ENCODE measurements at places on chromosomes 1 and 21. TPM values are rescaled to one million over a fixed set of nuclear protein-coding genes. Genes with fewer than 3 reads are reported as not detected.

GRCh38 chr1:94279038-94279437, 41.7 kb upstream of the ARHGAP29 start:
- no peak for DNase-seq

- peak; percentile 71 for DNase-seq
Observed at GRCh38 chr1:42931108-42931539, 27.5 kb downstream of the SLC2A1 start.

- DNase-seq = no peak
Observed at GRCh38 chr21:35204850-35205541, 155.9 kb upstream of the RUNX1 start.

DNA sequence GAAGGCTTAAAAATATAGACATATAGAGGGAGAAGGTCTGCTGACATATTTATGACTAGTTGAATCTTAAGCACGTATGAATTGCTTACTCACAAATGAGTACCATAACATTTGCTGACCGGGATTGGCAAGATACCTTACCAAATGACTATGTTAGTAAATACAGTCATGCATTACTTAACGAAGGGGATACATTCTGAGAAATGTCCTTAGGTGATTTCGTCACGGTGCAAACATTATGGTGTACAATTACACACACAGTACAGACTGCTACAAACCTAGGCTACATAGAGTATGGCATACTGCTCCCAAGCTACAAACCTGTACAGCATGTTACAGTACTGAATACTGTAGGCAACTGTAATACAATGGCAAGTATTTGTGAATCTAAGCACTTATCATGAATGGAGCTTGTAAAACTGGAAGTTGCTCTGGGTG, 19.4 kb upstream of the UBE2U start:
- no peak for DNase-seq

DNA sequence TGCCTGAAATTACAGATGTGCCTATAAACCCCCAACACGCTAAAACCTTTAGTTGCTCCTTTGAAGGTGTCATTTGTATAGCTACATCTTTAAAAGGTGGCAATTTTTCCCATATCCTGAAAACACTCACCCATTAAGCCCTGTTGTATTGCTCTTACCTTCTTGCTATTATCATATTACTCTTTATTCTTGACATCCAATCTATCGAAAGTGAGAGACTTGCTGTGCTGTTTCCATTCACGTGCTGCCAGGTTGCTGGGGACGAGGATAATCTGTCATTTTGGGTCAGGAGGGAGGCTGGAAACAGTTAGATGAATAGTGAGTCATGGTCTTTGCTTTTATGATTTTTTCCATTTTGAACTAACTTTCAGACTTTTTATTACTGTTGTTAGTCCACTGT, 213.0 kb upstream of the PRMT6 start:
- DNase-seq = no peak

- peak; percentile 66 for DNase-seq
Observed at GRCh38 chr1:117735045-117735992, 129.5 kb downstream of the TENT5C start.

DNA sequence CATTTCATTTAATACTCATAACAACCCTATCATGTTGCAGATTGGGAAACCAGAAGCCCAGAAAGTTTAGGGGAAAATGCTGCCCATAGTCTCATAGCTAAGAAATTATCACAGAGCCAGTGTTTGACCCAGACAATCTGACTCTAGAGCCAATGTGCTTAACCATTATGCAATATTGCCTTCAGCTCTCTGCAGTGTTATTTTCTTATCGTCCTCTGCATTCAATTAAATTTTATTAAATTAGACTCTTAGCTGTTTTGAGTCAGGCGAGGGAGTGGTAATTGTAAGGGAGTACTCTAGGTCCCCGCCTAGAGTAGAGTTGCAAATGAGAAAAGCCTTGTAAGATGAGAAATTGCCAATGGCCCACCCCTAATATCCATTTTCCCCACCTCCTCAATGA, 191.1 kb downstream of the TTLL7 start:
- DNase-seq = no peak

The CA6 gene
- 0.25 TPM for total RNA-seq

The OLFM3 gene
- not detected for total RNA-seq

- DNase-seq = no peak
Observed at GRCh38 chr21:25885880-25886279, 151.1 kb downstream of the GABPA start.

GRCh38 chr1:2795926-2796325, 5.6 kb downstream of the TTC34 start:
- no peak for DNase-seq

GRCh38 chr1:6257541-6258069, 3.3 kb downstream of the GPR153 start:
- DNase-seq = no peak

GRCh38 chr1:12620488-12620865, 2.5 kb upstream of the DHRS3 start:
- DNase-seq = peak; percentile 54

DNA sequence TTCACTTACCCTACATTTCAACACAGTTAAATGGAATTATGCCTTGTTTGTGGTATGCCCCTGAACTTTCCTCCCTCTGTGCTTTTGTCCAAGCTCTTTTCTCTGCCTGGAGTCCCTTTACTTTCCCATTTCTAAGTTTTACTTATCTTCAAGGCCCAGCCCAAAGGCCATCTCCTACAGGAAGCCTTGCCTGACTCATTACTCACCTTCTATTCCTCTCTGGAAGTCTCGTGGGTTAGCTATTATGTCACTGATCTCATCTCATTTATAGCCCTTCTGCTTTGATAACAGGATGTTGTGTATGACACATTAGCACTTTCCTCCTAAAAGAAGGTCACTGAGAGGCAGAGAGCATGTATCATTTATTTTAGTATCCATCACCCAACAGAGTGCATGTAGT, 78.8 kb upstream of the CD1D start:
- no peak for DNase-seq

DNA sequence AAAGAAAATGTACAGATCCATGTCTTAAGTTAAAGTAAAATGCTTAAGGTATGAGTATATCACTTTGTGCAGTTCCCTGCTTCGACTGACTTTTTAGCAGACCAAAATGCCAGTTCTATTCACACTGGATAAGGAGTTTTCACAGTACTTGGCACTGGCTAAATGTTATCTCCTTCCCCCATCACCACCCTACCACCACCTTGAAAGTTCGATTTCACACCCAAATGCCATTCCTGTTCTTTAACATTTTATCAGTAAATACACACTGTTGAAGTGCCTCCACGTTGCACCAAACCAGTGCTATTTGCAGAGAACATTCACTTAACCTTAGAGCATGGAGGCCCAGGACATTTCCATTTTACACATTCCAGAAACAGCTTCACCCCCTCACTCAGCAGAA, 100.0 kb downstream of the URB2 start:
- no peak for DNase-seq

- no peak for DNase-seq
Observed at GRCh38 chr1:94544706-94545490, 3.3 kb upstream of the F3 start.

The KCNC4 gene
- 8.2 TPM for total RNA-seq

- DNase-seq = no peak
Observed at GRCh38 chr1:168467452-168467851, 76.3 kb downstream of the XCL2 start.

- no peak for DNase-seq
Observed at GRCh38 chr1:228918335-228918734, 183.1 kb downstream of the RHOU start.

DNA sequence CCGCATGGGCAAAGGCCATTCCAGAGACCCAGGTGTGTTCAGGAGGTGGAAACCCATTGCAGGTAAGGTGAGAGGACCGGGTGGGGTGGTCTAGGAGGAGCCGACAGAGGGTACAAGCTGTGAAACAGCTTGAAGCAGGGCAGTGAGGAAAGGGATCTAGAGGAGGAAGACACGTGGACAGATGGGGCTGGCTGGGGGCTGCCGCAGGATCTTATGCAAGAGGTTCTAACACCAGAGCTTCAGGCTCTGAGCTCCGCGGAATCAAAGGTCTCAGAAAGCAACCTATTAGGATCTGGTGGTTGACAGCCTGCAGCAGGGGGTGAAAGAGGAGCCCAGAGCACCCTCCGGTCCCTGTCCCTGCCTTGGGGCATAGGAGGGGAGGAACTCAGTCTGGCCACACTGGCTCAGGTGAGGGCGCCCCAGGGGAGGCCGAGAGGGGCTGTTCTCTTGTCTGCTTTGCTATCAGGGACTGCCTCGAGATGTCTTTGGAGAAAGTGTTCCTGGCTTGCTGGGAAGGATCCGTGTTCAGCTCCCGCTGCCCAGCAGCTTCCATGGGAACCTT, 1.9 kb downstream of the TFF1 start:
- no peak for DNase-seq

The NR1I3 gene
- not detected for total RNA-seq

- DNase-seq = peak; percentile 75
Observed at GRCh38 chr21:44297525-44298290, 2.1 kb upstream of the PFKL start.

DNA sequence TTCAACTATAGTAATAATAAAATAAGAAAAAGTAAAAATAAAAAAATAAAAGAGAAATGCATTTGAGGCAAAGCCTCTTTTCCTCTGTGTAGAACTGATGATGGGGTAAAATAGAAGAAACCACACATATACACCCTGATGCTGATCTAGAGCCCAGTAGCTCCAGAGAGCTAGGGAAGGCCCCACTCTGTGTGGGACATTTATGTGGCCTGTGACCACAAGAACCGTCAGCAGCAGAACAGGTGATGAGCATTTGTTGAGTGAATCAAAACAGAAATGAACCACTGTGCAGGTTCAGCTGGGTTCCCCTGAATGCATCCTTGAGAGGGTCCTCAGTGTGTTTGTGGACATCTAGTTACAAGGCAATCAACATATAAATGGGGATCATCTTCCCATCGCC, 221.8 kb upstream of the HOOK1 start:
- no peak for DNase-seq

The TMEM39B gene
- total RNA-seq = 30.4 TPM

The FALEC gene
- total RNA-seq = not detected

GRCh38 chr21:31457675-31458074, 113.6 kb upstream of the TIAM1 start:
- DNase-seq = no peak

DNA sequence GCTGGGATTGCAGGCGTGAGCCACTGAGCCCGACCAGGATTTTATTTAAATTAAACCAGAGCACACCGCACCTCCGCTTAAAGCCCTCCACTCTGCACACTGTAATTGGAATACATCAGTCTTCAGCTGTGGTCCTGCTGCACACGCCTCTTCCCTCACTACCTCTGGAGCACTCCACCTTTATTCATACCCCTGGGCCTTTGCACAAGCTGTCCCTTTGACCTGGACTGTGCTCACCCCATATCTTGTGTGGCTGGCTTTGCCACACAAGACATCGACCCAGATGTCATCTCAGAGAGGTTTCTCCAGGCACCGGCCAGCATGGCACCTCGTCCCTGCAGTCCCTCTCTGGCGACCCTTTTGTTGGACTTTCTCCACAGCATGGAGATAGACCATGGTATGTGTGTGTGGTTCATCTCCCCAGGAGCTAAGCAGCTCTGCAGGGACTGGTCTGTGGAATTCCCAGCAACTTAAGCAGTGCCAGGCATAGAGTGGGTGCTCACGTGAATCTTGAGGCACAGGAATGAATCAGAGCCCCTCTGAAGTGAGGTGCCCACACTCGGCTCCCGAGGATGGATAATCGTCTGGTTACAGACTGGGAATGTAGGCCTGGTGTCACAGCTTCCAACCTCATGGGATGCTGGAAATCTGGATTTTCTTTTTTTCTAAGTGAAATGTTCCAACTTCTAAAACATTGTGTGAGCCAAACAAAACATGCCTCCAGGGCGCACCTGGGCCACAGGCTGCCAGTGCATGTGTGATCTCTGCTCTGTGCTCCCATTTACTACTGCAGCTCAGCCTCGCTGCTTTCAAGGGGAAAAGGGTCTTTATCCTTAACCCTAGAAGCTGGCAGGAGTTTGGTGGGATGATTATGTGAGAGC, 61.9 kb downstream of the EVA1C start:
- DNase-seq = no peak

- no peak for DNase-seq
Observed at GRCh38 chr1:24989082-24989481, 59.0 kb upstream of the RUNX3 start.

DNA sequence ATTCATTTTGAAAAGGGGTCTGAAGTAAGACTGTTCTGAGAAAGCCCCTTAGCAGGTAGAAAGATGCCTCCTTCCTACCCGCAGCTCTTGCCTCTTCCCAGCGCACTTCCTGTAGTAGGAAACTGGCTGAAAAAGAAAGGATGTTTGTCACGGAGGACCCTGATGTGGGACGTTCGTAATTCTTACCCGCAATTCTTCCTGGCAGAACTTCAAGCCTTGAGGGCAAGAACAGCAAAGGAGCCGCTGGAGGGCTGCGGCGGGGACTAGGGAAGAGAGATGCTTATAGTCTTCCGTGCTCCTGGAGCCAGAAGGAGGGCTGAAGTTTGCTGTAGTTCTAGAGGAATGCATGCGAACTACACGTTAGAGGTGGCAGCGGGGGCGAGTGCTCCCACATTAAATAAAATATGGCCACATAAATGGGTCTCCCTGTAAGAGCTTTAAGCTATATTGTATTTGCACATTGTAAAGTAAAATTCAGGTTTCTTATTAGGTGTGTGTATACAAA, 6.3 kb downstream of the C1orf53 start:
- no peak for DNase-seq

The SPATA21 gene
- not detected for total RNA-seq

DNA sequence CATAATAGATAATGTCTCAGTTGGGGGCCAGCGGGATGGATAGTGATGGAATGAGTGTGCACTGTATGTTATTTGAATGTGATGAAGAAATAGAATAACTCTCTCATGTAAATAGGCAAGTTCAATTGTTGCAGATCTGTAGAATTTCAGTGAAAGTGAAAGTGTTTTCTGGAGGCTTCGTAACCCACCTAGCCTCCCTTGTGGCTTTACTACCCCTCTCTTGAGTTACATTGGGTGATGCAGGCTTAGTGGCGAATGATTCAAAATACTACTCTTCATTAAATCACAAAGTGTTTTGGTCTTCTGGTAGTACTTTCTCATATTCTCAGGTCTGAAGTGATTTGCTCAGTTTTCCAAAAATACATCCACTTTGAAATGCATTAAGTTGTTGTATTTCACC, 411.9 kb downstream of the ZP4 start:
- DNase-seq = no peak

- DNase-seq = no peak
Observed at GRCh38 chr1:228415853-228416216, 826 bp downstream of the TRIM17 start.

The GJA9 gene
- total RNA-seq = not detected
